ENCODE measurements at places on chromosomes 13 and 19.
A peak's percentile ranks its signal among the peaks of the same experiment; 100 is the strongest.

DNA sequence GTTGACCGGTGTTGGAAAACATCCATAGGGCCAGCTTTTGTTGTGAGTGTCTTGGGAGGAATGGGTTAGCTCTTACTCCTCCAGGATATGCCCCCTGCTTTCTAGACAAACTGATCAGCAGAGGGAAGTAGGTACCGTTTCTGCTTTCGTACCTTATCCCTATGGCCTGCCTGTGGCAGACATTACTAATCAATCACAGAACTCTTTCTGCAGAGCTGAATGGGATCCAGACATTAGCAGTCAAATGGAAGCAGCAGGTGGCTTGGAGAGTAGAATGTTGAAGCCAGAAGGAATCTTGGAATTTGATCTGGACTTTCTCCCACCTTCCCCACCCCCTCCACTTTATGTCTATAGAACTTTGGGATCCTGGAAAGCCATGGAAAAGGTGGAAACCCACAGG lies 17.1 kb downstream of the NWD1 start:
- DNase-seq = no peak

DNA sequence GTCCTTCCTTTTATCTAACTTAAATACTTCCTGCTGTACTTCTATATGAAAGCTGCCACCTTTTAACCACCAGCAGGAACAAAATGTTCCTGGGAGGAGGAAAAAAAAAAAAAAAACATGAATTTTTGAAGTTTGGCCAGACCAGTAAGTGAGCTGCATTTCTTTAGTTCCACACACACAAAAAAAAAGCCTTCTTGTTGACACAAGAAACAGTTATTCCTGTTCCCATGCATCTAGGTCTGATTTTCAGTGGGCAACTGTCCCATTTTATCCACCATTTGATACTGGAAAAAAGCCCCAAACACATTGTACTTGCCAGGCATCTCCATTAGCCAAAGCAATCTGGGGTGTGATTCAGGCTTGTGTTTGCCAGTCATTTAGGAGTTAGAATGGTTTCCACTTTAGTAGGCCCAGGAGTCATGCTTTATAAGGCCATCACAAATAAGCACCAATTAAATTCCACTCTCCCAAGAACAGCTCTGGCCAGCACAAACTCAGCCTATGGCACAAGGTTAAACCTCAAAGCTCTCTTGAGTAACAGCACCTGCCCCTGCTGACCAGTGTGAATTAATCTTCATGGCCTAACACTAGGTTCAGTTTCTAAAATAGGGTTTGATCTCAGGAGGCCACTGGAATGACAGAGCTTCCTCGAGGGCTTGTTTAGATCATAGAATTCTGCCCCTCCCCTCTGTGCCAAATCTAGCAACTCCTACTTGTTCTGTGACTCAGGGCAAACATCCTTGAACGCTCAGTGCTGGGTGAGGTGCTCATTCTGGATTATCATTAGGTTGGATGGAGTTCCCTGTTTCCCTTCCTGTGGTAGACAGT lies 67.1 kb downstream of the NUFIP1 start:
- peak; percentile 90 for DNase-seq

DNA sequence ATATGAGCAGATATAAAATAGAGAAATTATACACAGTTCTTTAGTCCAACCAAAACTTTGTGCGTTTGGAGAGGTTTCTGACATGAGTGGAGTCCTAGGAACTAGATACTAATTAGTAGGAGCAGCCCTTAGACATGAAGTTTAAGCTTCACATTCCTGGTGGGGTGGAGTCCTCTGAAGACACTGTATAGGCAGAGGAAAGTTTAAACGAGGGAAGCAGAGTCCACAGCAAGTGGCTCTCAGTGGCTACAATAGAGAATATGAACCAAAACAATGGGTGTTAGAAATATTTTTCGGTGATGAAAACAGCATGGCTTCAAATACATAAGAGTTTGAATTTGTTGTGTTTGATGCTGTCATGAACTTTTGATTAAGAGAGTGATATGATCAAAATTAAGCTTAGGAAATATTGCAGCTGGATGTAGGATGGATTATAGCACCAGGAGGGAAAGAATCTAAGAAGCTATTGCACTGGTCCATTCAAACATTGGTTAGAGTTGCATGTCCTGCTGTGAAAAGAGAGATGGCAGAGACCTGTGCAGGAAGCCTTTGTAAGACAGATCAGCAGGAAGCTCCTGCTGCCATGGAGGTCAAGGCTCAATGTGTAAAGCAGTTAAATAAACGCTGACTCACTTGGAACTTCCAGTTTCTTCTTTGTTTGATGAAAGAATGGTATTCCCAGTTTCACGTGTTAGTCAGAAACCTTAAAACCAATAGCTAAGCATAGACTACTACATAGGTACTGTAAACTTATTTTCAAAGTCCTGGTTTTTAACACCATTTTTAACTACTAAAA lies 175.2 kb downstream of the TDRD3 start:
- DNase-seq = no peak

- no peak for DNase-seq
Observed at GRCh38 chr19:33426621-33427361, 53.3 kb downstream of the CEBPG start.

GRCh38 chr13:88417801-88418200 lies 746.6 kb downstream of the SLITRK5 start:
- no peak for DNase-seq

- no peak for DNase-seq
Observed at GRCh38 chr13:36297366-36298338, at the start of gene CCDC169. CCDC169 (minus strand) TSS chr13:36297814; CDS start chr13:36297719, 95 bp downstream.

DNA sequence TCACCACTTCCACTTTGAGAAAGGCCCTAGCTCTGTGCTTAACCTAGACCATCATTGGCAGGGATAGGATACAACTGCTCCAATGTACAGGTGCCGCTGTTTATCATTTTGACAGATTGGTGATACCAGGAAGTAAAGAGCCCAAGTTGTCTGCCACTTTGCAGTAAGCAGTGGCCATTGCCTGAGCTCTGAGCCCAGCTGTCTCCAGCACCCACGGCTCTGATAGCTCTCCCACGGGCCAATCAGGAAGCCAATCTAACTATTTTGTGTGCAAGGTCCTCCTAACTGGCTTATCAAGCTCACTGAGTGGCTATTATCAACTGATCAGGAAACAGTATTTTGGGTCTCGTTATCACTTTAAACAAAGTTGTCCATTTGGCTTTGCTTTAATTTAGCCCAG lies 181.1 kb downstream of the DCT start:
- no peak for DNase-seq

- no peak for DNase-seq
Observed at GRCh38 chr19:48997972-48998371, 4.3 kb downstream of the RUVBL2 start.

Measured in NCI-H1092 treated with DMSO at 0.1 percent for 48 hours (cell line).